ENCODE measurements at places on chromosomes 7 and 10. TPM values are rescaled to one million over a fixed set of nuclear protein-coding genes. Genes with fewer than 3 reads are reported as not detected.

Gene TMEM225B
- 1.5 TPM for polyA plus RNA-seq

Gene GIMAP7
- 12.6 TPM for polyA plus RNA-seq

Gene IDI2
- 0.08 TPM for polyA plus RNA-seq

Gene GNG11
- 37.0 TPM for polyA plus RNA-seq

DNA sequence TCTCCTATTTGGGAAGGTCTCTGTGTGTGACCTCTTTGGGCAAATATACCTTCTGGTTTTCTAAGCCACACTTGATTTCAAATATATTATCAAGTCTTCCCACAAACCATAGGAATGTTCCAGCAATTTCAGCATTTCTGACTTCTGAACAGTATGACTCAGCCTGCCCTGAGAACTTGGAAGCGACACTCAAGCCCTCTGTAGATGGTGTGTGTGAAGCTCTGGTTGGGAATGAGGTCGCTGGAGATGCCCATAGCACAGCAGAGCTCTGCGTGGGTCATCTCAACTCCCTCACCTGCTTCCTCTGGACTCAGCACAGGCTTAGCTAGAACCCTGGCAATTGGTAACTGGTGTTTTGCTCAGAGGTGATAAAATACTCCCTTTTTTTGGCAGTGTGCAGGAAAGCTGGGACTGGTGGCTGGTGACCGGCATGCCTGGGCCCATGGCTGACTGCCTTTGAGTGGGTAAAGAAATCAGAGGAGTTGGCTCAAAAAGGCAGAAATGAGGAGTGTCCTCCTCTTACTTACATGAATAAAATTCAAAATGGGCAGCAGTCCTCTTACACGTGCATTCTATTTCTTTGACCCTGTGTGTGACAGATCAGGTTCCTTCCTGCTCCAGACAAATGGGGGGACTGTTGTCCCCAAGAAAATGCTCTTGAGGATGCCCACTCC is 87.5 kb upstream of the NRP1 start:
- no peak for DNase-seq

DNA sequence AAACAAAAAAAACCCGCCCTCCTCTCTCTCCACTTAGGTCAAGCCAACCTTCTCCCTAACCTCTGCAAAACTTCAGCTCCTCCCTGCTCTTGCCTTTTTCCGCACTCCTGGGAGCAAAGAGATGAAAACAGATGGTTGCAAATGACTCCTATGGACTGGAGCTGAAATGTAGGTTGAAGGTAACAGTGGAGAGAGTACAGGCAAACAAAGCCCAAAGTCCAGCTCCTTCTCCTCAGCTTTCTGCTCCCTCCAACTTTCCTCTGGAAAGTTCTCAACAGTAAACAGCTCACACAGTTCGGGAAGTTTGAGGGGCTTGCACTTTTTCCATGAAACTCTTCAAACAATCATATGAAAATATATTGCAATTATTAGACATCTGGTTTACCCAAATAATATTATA is 90.3 kb downstream of the SLC37A3 start:
- DNase-seq: no peak

- DNase-seq: no peak
Observed at GRCh38 chr10:100022403-100022802, 12.7 kb upstream of the DNMBP start.
